ENCODE measurements at places on chromosomes 13 and 19.

DNA sequence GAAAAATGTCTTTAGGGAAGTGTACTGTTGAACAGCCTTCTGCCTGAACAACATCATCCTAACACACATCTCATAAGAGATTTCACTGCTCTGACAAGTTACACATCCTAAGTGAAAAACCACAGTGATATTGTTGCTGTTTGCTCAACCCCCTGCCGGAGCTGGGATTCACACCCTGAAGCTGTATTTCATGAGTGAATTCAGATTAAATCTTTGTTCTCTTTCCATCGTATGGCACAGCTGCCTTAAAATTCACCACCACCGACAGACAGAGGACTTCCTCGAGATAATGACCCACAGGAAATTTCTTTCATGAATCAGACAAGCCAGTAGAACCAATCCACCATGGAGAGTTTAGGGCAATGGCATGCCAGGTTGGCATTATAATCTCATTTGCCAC, 280.8 kb downstream of the DCT start:
- no peak for DNase-seq

- no peak for DNase-seq
Measured at GRCh38 chr13:49776871-49777270, 15.6 kb downstream of the KPNA3 start.

DNA sequence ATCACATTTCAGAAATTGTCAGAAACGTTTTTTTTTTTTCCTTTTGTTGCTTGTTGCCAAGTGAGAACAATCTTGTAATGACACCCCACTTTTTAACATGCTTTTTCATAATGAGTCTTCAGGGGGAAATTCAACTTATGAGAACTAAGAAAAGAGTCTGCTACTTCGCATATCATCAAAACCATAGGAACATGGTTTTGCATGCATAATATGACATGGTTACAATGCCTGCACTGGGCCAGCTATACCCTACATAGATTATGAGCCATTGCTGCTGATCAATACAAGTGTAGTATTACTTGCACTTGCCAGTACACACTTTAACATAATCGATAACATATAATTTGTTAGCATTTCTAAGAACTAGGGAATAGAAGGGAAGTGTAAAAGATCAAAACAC, 191.0 kb upstream of the NBEA start:
- no peak for DNase-seq

DNA sequence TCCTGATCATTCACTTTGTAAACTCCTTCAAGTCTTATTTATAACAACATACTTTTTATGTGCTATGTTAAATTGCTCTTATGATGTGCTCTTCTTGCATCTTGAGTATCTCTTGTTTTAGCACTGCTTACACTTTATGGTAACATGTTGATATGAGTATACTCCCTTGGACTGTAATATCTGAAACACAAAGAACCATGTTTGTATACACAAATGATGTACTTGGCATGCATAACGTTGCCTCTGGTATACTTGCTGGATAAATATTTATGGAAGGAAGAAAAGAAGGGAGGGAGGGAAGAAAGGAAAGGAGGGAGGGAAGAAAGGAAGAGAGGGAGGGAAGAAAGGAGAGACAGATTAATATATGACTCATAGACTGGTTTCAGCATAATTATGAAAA, 333.2 kb downstream of the PCDH9 start:
- no peak for DNase-seq

DNA sequence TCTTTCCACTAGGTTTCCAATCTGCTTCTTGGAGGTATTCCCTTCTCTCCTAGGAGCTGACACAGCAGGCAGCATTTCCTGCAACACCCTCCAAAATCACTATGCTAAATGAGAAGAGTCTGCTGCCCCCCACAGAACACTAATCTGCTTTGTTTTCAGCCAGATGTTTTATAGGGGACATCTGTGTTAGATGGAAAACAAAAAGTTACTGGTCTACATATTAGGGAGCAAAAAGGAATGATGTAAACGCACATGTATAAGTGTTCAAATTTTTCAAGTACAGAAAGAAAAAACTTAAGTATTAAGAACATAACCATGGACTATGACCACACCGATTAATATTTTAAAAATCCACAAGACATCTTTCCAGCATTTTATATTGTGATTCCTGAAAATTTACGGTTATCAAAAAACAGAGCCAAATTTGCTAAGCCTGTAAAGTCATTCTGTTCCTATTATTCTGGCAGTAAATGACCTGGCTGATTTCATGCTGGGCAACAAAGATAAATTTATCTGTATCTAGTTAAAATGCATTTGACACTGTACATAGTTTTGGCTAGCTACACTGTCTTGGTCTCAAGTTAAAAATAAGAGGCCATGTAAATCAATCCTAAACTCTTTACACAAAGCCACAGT, 63.3 kb downstream of the DCLK1 start:
- no peak for DNase-seq

- DNase-seq, result no peak
Measured at GRCh38 chr19:18737337-18737953, 53.7 kb downstream of the COMP start.

- no peak for DNase-seq
Measured at GRCh38 chr13:47433461-47434005, 536.7 kb upstream of the HTR2A start.

DNA sequence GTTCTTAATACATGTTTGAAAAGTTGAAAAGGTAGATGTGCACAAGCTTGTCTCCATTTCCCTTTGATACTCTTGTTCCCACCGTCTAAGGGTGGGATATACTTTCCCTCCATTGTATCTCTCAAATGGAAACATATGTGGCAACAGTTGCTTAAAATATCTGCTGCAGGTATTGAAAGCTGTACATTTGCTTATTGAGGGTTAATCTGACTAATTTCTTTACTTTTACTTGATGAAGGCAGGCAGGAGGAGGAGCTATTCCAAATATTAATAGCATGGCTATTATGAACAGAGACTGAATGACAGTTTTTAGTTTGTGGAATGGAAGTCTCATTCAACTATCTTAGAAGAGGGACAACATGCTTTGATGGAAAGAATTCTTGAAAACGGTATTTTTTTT, 103.8 kb downstream of the SLC10A2 start:
- no peak for DNase-seq

DNA sequence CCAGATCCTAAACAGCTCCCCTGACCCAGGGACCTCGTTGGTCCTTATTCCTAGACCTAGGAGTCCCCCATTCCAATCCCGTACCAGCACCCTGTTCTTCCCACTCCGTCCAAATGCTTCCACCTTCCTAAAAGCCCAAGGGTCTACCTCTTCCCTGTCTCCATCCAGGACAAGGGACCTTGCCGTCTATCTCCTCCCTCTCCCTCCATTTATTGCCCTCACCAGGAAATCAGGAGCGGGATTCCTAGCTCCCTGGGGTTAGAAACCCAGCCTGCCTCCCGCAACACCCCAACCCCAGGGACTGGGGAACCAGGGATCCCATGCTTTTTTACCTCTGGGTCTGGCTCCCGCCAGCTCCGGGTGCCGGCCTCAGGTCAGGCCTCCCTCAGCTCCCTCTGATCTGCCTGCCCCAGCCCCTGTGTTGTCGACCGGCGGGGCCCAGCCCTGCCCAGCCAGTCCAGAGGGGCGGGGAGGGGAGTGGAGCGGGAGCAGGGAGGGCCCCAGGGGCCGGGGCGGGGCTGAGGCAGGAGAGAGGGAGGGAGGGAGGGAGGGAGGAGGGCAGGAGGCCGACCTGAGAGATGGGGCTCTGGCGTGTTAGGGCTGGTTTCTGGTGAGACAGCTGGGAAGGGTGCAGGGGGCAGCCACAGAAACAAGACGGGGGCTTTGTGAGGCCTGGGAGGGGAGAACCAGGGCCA, at the start of gene B3GNT8:
Gene B3GNT8 (minus strand): TSS at position 423 of the 695 bp plus-strand sequence. CDS start 596 bp downstream, outside the sequence.
- peak; percentile 36 for DNase-seq

DNA sequence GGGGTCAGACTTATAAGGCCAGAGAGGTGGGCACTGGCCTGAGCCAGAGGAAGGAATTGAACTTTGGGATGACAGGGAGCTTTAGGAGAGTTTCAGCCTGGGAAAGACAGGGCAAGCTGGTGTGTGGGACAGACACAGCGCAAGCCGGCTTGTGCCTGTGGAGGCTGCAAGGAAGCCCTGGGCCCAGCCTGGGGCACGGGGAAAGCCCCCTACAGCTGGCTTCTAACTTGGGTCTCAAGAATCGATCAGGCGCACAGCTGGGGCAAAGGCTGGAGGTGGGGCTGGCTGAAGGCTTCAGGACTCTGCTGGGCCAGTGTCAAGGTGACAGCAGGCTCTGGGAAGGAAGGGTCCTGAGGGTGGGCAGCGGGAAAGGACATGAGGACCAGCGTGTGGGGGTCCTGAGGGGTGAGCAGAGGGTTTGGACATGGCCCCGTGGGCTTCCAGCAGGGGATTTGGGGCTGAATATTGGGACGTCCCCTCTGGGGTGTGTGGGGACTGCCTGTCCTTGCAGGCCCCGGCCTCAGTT, 3.0 kb downstream of the PTOV1 start:
- no peak for DNase-seq

DNA sequence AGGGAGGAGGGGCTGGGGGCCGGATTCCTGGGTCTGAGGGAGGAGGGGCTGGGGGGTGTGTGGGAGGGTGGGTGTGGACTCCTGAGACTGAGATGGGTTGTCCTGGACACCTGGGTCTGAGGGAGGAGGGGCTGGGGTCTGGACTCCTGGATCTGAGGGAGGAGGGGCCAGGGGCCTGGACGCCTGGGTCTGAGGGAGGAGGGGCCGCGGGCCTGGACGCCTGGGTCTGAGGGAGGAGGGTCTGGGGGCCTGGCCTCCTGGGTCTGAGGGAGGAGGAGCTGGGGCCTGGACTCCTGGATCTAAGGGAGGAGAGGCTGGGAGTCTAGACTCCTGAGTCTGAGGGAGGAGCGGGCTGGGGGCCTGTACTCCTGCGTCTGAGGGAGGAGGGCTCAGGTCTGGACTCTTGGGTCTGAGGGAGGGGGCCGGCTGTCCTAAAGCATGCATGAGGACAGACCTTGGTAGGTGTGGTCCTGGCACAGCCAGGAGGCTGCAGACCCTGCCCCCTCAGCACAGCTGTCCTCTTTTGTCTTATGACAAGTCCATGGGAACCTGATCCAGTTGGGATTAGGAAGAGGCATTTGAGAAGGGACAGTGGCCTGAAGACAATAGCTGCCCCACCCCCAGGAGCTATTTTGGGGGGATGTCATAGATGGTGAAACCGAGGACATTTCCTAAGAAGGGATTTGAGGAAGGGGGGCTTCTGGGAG, 1.3 kb downstream of the TNNT1 start:
- DNase-seq, result no peak

- no peak for DNase-seq
Measured at GRCh38 chr13:35190241-35190640, 248.2 kb downstream of the NBEA start.

DNA sequence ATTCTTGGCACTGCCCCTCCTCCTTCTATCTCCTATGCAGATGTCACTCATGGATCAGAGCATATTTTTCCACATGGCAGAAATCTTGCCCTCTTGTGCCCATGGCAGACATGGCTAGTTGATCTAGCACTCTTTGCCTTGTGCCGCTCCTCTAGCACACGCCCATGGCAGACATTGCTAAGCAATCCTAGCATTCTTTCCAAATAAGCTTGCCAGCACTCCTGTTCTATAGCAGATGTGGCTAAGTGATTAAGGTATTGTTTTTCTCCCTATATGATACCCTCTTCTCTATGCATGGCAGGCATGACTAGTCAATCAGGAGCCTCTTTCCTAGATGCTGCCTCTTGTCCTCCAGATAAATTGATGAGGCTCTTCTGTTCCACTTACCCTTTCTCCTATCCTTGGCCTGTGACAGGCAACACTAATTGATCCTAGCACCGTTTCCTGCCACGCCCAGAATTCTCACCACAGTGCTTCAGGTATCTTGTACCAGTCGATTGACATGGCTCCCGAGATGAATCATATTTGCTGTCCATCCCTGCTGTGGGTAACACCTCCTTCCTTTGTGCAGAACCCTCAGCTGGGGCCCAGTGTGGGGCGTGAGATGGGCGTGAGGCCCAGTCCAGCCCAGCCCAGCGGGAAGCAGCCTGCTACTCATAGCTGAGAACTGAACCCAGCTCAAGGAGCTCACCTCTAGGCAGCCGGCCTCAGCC, 26.9 kb downstream of the TMED1 start:
- no peak for DNase-seq

DNA sequence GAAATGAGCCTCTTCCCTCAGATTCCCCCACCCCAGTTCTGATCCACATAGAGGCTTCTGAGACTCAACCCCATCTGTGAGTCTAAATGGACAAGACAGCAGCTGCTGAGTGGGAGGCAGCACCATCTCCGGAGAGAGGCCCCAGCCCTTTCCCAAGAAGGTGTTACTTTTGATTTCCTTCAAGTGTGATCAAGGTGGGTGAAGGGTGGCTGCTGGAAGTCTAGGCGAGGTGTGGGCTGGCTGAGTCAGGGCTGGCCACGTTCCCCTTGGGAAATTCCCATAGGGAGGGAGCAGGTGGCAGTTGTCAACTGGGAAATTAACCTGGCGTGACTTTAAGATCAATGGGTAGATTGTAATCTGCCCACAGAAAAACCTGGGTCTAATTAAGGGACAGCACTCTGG, 148.0 kb downstream of the FOXO1 start:
- no peak for DNase-seq

GRCh38 chr13:81406639-81407292, 1065.8 kb upstream of the SPRY2 start:
- no peak for DNase-seq

DNA sequence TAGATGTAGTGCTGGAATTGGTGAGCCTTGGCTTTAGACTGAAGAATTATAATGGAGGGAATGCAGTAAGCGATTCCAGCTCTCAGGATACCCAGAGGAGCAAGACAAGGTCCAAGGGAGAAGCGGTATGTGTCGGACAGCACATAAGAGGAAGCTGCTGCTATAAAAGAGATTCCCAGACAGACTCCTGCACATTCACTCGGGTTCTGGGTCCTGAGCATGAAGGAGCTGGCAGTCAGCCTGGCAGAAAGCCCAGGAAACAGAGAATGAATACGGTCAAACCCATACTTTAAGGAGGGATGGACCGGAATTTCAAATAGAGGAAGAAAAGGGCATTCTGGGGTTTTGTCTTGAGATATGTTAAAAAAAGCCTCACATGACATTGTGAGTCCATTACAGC, 308.3 kb downstream of the DNAJC15 start:
- no peak for DNase-seq

DNA sequence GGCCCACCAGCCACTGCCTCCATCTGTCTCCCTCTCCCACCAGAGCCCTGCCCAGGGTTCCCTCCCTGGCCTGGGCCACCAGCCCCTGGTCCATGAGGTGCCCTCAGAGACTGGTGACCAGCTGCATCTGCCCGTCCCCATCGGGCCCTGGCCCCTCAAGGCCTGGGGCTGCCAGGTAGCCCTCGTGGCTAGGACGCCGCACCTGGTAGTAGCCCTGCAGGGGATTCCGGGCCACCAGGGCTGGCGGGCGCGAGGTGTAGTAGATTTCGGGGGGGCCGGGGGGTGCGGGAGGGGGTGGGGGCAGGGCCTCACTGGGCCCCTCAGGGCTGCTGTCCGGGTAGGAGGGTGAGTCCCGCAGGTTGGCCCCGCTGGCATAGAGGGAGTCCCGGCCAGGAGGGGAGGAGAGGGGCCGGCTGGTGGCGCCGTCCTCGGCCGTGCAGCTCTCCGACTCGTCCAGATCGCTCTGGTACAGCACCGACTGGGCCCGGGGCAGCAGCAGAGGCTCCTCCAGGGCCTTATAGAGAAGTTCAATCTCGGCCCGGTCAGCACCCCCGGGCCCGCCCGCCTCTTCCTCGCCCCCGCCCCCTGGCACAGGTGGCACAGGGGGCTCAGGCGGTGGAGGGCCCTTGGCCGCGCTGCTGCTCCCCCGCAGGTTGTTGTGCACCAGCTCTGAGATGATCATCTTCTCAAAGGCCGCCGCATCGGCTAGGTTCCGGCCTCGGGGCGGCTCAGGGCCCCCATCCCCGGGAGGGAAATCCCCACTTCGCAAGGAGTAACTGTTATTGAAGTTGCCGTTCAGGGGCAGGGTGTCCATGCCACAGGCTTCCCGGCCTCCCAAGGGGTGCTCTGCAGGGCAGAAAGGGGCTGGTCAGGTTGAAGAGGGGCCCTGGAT, 14.6 kb upstream of the ASF1B start:
- no peak for DNase-seq

All from GM19239 (cell line).